WTC11 (cell line): ENCODE measurements at places on chromosomes 1 and 21. TPM values are rescaled to one million over a fixed set of nuclear protein-coding genes. Genes with fewer than 3 reads are reported as not detected.
A peak's percentile ranks its signal among the peaks of the same experiment; 100 is the strongest.

PDZK1IP1 gene
- not detected in 3 replicates for total RNA-seq

CENPS gene
- total RNA-seq: 13.7 to 17.0 TPM (median 13.8 TPM) in 3 replicates

GPR52 gene
- 0.22 to 0.41 TPM (median 0.39 TPM) in 3 replicates for total RNA-seq

TRIM67 gene
- not detected in 3 replicates for total RNA-seq

ARHGEF16 gene
- total RNA-seq: 15.5 to 17.2 TPM (median 16.1 TPM) in 3 replicates

ZNF648 gene
- 0.17 to 0.46 TPM (median 0.27 TPM) in 3 replicates for total RNA-seq

ZNF683 gene
- total RNA-seq: not detected in 3 replicates

POU2F1 gene
- total RNA-seq: 51.0 to 55.0 TPM (median 51.3 TPM) in 3 replicates

CD46 gene
- total RNA-seq: 138 to 150 TPM (median 147 TPM) in 3 replicates

C1orf116 gene
- total RNA-seq: 2.3 to 2.7 TPM (median 2.4 TPM) in 3 replicates

SMPDL3B gene
- 25.9 to 31.6 TPM (median 26.5 TPM) in 3 replicates for total RNA-seq

CHRNB2 gene
- 1.6 to 1.7 TPM (median 1.7 TPM) in 3 replicates for total RNA-seq

PALMD gene
- 0.07 to 0.09 TPM in 2 of 3 replicates, not detected in the other for total RNA-seq

PTCH2 gene
- total RNA-seq: 0.71 to 1.1 TPM (median 0.96 TPM) in 3 replicates

CR2 gene
- total RNA-seq: 3.8 to 7.6 TPM (median 6.5 TPM) in 3 replicates

MRPL37 gene
- 125 to 143 TPM (median 130 TPM) in 3 replicates for total RNA-seq

GRCh38 chr1:238115852-238116251, 225.1 kb upstream of the ZP4 start:
- DNase-seq: no peak

GRCh38 chr1:159831412-159832141, 4.9 kb downstream of the SLAMF8 start:
- DNase-seq: no peak

- no peak for DNase-seq
Observed at GRCh38 chr21:42648606-42649005, 4.8 kb upstream of the PDE9A start.

DNA sequence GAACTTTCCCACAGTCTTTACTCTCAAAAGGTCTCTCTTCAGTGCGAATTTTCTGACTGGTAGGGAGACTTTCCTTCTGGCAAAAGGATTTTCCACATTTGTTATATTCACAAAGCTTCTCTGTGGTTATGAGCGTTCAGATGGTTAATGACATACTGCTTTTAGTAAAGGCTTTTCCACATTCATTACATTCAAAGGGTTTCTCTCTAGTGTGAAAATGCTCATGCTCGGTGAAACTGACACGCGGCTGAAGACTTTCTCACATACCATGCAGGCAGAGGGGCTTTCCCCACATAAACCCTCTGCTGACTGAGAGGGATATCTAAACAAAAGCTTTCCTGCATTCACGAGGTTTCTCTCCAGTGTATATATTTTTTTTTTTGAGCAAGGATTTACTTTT, 9.9 kb upstream of the KLF18 start:
- DNase-seq: no peak

DNA sequence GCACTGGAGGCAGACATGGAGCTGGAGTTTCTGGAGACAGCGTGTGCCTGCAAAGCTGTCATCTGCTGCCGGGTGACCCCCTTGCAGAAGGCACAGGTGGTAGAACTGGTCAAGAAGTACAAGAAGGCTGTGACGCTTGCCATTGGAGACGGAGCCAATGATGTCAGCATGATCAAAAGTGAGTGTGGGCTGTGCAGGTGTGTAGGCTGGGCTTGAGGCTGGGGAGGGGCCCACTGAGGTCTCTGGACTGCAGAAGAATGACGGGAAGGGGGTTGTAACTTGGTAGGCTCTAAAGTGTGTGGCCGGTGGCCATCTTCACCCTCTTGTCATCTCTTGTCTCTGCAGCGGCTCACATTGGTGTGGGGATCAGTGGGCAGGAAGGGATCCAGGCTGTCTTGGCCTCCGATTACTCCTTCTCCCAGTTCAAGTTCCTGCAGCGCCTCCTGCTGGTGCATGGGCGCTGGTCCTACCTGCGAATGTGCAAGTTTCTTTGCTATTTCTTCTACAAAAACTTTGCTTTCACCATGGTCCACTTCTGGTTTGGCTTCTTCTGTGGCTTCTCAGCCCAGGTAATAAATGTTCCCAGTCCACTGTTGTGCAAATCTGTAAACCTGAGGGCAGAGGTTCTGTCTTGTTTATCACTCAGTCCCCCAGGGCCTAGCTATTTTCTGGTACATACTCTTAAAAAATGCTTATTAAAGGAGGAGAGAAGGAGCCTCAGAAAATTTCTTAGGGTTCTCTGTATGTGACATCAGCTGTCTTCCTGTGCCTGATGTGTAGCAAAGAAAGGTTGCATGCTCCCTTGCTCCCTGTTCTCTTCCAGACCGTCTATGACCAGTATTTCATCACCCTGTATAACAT, 19.9 kb downstream of the ATP8B2 start:
- DNase-seq: peak; percentile 83

DNA sequence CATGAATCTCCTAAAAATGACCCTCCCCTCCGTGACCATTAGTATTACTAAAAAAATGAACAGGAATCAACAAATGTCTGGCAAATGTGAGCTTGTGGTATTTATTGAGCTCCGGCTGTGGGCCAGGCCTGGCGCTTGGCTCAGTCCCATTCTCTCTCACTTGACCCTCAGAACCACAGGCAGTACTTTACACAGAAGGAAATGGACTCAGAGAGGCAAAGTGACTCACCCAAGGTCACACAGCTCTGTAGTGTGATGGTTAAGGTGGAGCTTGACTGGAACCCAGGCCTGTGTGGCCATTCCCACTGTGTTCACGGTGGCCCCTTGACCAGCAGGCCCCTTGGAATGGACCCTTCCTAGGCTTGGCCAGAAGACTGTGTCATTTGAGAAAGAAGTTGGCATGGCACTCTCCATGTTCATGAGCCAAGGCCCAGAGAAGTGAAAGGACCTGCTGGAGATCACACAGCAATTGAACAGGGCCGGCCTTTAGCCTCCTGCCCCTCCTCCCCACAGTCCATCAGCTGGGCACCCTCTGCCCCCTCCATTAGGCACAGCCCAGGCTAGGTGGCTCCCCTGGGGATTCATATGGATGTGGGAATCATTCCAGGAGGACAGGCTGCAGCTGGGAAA, 32.1 kb downstream of the FAM151A start:
- no peak for DNase-seq

- DNase-seq: no peak
Observed at GRCh38 chr1:186999506-186999905, 170.8 kb downstream of the PLA2G4A start.

GRCh38 chr1:112409414-112409813, 13.4 kb downstream of the CTTNBP2NL start:
- DNase-seq: no peak

GRCh38 chr1:81010126-81010525, 790.6 kb upstream of the ADGRL2 start:
- DNase-seq: no peak

- no peak for DNase-seq
Observed at GRCh38 chr1:150444232-150444631, 43.0 kb upstream of the TARS2 start.

DNA sequence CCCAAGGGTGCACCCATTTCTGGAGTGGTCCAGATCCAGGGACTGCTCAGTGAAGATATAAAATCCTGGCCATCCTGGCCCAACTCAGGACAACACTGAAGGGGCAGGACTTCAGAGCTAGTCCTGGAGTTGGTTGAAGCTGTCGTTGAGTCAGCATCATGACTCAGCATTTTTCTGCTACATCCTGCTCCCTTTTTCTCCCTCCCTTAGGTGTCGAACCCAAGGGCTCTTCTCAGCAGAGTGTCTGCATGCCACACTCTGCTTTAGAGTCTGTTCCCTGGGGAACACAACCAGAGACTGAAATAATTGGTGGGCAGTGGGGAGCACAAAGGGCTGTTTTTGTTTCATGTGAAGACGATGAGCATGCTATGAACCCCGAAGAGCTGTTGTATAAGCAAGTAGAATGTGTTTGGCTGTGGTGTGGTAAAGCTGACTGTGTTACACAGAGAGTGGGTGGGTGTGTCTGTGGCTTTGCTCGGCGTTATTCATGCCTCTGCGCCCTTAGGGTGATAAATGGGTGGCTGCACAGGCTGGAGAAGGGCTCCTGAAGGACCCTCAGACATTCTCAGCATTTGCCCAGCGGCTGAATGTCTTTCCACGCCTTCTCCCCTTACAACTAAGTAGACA, 167.2 kb downstream of the CYYR1 start:
- no peak for DNase-seq

DNA sequence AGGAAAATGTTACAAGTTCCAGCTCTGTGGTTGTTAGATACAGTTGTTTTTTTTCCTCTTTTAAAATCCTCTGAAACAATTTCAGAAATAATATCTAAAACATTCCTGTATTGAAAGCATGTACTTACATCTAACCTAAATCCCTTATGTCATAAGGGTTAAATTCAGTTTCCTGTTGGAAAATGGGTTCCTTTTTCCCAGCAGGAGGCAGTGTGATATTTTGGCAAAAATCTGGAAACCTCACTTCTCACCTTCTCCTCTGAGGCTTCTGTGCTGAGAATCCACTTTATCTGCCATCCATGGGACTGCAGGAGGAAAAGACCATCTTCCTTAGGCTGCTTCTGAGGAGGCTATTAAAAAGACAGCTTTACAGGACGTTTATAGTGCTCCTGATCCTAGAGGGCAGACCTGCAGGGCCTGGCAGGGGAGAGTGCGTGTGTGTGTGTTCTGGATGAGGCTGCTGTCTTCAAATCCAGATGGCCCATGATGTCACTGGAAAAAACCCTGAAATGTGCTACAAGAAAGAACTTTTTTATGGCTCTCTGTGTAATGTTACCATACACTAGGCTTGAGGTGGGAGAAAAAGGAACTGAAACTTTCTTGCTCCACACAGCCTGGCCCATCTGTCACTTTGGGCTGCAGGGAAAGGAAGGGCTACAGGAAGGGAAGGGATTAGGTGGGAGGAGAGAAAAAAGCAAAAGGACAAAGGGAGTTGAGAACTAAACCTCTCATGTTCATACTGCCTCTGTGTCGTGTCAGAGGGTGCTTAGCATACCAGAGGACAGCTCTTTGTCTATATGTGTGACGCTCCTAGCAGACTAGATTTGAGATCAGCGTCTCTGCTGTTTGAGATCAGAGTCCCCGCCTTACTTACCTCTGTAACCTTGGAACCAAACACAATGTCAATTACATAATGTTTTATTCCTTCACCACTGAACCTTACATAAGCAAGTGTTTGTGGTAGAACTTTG, 379.2 kb upstream of the SPAG17 start:
- no peak for DNase-seq

- no peak for DNase-seq
Observed at GRCh38 chr1:109500941-109501381, 7.1 kb downstream of the CYB561D1 start.

- no peak for DNase-seq
Observed at GRCh38 chr1:165647970-165648369, 16.9 kb downstream of the MGST3 start.

DNA sequence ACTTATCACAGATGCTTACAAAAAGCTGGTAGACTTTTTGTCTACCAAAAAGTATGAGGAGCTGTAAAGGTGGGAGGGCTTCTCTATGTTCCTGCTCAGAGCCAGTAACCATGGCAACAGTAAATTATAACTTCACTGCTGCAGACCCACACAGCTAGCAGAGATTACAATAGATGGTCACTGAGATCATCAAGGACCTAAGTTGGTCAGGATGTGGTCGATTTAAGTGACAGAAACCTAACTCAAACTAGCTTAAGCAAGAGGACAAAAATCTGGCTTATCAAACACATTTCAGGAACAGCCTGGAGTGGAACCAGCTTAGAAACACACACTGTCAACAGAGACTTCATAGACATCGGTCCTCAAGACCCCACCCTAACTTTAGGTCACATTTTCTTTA, 113.4 kb upstream of the ATP1A1 start:
- DNase-seq: no peak

- DNase-seq: no peak
Observed at GRCh38 chr21:45421071-45421845, 16.3 kb downstream of the COL18A1 start.

DNA sequence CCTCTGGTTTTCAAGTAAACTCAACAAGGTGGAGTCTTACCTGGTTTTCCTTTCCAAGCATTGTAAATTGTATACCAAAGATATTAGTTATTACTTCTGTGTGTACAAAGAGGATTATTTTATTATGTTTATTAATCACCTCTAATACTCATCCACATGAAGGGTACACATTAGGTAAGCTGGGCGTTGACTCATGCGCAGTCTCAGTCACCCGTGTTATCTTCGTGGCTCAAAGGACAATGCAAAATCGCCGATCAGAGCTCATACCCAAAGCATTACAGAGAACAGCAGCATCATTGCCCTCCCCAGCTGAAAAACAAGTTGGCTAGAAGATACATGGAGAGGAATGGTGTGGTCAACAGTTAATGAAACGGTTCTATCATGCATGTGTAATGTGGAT, 148.7 kb downstream of the NR5A2 start:
- no peak for DNase-seq
